Forelimb muscle (tissue), 1 donor: ENCODE measurements at places on chromosomes 2 and 18. TPM values are rescaled to one million over a fixed set of nuclear protein-coding genes. Genes with fewer than 3 reads are reported as not detected.

- no peak for DNase-seq
Observed at GRCh38 chr2:72367530-72368225, 220.0 kb upstream of the CYP26B1 start.

DNA sequence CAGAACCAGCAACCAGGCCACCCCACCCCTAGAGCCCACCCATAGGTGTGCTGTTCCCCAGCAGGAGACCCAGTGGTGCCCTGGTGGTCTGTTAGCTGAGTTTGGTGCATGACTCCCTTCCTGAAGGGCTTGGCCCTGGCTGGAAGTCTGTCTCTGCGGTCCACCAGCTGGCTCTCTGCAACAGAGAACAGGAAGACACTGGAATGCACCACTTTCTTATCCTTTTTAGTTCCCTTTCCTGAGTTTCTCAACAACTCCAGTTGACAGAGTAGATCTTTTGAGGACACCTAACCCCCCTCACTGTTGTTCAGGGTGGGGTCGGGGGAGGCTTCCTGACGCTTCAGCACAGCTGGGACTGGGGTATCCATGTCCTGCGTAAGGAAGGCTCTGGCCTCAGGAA is 11.9 kb upstream of the RPL37A start:
- DNase-seq, result no peak

- DNase-seq, result no peak
Observed at GRCh38 chr2:231743376-231744116, 35.2 kb downstream of the PTMA start.

GALR1 gene
- 0.01 TPM for polyA plus RNA-seq

- DNase-seq, result no peak
Observed at GRCh38 chr2:153487448-153487847, 8.9 kb upstream of the RPRM start.

DNA sequence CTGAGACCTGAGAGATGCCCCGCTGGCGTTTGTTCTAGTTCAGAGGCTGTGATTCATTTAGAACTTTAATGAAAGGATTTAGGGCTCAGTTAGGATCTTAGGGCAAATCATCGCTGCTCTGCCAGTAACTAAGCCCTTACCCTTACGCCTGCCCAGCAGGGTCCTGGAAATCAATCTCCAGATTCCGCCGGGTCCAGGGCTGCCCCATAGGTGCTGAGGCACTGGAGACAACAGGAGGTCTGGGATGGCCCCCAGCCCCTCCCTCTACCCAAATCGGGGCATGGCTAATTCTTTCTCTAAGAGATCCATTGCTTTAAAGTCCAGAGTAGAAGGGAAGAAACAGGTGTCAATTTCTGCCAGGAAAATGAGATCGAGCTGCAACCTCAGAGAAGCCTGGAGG is 83.1 kb downstream of the SDC1 start:
- no peak for DNase-seq

- no peak for DNase-seq
Observed at GRCh38 chr2:7552825-7553570, 635.8 kb downstream of the RNF144A start.
